Astrocyte (in vitro differentiated cells and primary cell): ENCODE measurements at places on chromosomes 7 and 10. TPM values are rescaled to one million over a fixed set of nuclear protein-coding genes. Genes with fewer than 3 reads are reported as not detected.

DNA sequence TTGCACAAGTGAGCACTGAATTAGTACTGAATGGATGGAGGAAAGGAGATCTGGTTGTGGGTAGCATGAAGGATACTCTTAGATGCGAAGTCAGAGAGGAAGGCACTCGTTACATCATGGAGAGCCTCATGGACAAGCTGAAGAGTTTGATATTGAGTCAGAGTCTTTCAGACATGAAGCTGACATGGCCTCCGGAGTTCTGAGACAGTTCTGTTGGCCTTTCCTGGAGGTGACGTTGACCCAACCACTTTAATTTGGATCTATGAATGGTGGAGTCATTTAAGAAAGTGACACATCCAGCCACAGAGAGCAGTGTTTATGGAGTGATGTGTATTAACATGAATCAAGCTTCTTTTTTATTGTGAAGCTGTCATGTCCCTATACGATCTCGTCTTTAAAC is 286.3 kb upstream of the CDC14C start:
- DNase-seq, result no peak

The WNT16 gene
- total RNA-seq, result 0.07 TPM in 1 of 2 replicates, not detected in the other

The WDFY4 gene
- total RNA-seq, result 0.02 and 0.25 TPM in 2 replicates

The PRTFDC1 gene
- total RNA-seq, result 9.1 and 10.6 TPM in 2 replicates

The CC2D2B gene
- total RNA-seq, result 0.18 and 0.60 TPM in 2 replicates
